ENCODE measurements at places on chromosomes 4 and X.

DNA sequence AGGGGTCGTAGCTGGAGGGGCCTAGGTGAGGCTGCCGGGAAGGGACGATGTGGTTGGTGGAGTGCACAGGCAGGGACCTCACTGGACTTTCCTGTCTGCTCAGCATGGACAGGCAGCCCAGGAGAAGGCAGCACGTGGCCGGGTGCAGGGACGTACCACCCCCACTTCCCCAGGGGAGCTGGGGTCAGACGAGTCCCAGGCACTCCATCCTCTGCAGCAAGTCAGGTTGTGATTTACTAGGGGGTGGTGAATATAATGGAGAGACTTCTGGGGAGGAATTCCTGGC lies 1.5 kb upstream of the CTBP1 start:
- DNase-seq = no peak

DNA sequence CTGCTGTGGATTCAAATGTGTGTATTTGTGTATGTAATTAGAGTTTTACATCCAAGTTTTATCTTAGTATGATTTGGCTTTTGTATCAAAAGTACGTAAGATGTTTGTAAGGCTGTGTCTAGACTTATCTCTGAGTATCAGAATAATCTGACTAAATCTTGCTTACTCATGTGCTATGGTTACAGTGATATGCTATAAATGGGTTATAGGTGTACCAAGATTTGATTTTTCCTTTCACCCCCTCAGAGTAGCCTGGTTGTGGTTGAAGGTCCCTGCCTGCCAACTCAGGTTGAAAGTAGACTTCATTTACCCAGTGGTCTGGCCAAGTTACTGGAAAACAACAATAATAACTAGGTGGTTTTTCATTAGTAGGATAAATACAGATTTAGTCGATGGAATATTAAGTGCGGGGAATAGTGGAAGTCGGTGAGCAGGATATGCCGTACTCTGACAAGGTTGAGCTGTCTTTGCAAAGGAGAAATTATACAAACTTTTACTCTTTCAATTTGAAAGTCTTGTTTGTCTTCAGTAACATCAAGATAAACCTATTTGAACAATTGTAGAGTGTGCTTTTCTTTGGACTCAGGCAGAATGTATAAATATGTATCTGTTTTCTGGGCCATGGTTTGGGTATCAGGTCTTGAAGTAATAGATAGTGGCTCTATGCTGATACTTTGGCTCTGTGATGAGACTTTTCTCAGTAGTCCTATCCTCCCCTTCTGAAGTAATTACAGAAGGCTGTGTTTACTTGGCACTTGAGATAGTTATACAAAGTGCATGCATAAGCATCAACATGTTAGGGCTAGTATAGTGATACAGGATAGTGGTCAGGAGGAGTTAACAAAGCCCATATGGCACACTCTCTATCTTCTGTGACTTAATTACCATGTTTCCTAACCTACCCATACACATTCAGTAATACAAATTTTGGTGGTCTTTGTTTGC lies 23.7 kb downstream of the BMP2K start:
- DNase-seq = no peak

GRCh38 chr4:108031427-108032083 lies 41.9 kb downstream of the HADH start:
- DNase-seq = no peak

- no peak for DNase-seq
These were observed 1443.4 kb downstream of the ARAP2 start for GRCh38 chr4:34800953-34801352.

DNA sequence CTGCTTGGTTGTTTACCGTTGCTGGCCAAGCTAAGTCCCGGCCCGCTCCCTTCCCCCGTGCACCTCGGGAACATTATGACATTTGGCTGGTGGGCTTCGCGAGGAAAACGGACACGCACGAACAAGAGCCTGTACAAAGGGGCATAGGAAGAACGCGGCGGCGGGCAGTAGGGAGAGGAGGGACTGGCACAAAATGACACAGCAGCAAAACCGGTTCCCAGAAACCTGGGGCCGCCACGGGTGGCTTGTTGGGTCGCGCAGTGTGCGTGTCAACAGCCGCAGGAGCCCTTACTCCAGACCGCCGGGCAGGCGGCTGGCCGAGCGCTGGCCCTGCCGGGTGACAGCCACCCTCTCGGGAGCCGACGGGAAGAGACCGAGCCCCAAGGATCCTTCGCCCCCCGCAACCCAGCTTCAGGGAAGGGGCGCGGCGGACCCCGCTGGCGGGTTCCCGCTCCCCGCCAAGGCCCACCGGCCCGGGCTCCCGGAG lies 1.6 kb upstream of the LIN54 start:
- no peak for DNase-seq

DNA sequence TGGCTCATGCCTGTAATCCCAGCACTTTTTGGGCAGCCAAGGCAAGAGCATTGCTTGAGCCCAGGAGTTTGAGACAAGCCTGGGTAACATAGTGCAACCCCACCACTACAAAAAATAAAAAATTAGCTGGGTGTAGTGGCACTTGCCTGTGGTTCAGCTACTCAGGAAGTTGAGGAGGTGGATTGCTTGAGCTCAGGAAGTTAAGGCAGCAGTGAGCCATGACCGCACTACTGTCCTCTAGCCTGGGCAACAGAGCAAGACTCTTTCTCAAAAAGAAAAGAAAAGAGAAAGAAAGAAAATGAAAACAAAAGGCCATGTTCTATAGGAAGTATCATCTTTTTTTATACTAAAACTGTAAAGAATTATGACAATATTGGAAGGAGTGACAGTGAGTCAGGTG lies 38.5 kb downstream of the NEK1 start:
- DNase-seq = no peak

DNA sequence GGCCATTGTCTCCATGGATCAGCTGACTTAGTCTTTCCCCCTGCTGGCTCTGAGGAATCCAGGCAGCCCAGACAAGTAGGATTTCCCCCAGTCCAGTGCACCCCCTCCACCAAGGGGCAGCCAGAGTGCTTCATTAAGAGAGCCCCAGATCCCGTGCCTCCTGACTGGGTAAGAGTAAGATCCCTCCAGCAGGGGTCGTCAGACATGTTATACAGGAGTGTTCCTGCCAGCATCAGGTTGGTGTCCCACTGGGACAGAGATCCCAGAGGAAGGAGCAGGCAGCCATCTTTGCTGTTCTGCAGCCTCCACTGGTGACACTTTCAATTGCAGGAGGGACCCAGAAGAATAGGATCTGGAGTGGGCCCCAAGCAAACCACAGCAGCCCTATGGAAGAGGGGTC lies 29.0 kb upstream of the INPP4B start:
- DNase-seq = no peak

DNA sequence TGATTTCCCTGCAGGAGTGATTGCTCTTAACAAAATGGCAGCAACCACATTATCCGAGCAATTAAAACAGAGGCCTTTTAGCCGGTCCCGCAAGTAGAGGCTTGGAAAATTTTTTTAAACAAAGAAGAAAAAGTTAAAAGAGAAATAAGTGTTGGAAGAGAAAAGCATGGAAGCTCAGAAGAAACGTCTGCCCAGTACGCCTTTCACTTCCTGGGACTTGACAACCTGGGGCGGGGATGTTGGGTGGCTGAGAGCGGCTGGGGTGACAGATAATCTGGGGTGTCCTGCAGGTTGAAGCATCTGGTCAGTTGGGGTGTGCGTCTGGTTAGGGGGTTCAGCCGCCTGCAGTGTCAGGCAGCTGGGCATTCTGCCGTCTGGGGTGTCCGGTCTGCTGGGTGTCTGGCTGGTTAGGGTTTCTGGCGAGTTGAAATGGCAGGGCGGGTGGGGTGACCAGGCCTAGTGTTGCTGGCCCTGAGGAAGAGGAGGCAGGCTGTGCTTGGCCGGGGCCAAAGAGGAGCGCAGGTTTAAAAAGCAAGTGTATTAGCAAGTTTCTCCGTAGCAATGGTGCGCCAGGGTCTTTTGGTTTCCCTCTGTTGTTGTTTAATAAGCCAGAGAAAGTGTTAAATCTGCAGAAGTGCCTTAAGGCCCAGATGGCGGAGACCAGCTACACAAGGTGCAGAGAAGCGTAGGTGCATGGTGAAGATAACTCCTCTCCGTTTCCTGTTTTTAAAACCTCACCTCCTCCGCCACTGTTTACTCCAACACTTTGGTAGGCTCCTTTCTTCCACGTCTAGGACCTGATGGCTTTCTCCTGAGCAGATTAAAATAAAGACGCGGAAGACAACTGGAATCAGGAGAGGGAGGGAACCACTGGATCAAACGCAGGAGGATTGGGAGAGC lies 5.6 kb downstream of the HAND2 start:
- DNase-seq = no peak

DNA sequence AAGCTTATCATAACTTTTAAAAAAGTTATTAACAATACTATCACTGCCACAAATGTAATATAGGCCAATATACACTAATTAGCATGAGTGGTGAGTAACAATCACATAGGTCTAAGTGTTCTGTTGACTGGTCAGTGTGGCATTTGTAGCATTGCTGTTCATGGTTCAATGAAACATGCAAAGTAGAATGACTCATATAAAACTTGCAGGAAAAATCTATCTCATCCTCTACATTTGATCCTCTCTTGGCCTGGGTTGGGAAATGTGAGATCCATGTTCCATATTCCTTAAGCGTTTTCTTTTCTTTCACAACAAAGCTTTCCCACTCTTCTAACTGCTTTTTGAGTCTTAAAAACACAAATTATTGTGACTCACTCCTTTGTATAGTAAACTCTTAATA lies 1418.7 kb downstream of the FSTL5 start:
- DNase-seq = no peak

GRCh38 chr4:52202931-52203330 lies 151.8 kb downstream of the SPATA18 start:
- no peak for DNase-seq

DNA sequence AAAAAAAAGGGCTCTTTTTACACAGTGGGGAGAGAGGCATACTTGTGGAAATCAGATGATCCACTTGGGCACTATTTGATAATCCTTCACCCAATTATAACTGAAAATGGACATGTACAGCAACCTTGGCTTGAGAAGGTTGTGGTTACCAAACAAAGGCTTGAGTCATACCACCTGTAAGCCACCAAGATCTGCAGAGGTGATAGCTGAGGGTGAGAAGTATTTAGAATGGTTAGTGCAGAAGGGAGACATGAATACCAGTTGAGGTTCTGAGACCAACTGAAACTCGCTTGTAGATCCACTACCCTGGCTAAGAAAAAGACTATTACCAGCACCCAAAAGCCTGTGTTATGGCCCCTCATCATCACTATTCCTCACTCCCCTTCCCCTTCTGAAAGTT lies 614.0 kb downstream of the STIM2 start:
- no peak for DNase-seq

GRCh38 chrX:136221851-136222513 lies 29.2 kb downstream of the MAP7D3 start:
- no peak for DNase-seq

DNA sequence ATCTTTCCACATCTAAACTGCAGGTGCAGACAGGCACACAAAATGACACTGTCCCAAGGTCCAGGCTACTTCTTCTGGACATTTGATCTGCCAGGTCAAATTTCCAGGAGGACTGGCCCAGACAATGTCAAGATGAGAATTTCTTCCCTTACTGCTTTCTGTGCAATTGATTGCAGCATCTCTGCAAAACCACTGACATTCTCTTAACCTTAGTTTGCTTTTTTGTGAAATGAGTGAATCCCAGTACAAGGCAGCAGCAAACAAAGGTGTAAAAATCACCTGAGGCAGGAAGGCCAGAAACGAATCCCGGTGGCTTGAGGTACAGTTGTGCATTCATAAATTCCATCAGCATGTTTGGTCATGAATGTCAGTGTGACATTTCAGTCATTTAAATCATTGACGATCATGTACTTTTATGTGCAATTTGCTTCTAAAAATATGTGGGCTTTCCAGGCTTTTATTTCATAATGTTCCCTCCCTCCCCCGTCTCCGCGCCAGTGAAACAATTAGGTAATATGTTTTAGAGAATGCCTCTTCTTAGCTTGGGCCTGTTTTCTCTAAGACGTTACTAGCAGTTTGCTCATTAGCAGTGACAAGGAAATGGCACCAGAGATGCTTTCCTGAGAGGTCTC lies 39.1 kb downstream of the NHS start:
- DNase-seq = no peak

DNA sequence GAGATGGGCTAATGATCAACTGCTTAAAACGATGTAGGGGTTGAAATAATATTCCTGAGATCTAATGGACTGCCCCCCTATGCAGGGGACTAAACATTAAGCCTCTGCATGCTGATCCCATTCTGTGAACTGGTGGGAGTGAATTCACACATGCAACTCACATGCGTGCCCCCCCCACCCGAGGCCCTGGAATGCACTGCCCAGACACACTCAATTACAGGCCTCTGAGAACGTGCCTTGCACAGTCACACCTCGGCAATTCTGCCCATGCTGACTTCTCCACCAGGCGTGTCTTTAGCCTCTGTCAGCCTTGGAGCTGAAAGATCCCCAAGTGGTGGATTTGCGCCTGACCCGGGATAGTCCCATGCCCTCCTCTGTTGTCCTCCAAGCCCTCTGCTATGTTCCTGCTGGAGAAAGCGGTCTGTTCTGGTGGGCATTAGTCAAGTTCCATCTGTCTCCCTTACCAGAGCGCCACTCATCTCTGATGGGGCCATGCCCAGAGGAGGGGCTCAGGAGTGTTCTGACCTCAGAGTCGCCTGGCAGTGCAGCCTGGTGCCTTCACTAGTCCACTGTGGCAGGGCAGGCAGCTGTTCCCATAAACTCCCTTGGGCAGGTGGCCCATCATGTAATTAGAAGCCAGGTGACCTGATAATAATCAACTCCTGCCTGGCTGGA lies 86.5 kb downstream of the DRD5 start:
- DNase-seq = no peak

- no peak for DNase-seq
These were observed 1.1 kb downstream of the TKTL1 start for GRCh38 chrX:154296731-154297130.

- no peak for DNase-seq
These were observed 4.2 kb upstream of the PYURF start for GRCh38 chr4:88527787-88528186.

DNA sequence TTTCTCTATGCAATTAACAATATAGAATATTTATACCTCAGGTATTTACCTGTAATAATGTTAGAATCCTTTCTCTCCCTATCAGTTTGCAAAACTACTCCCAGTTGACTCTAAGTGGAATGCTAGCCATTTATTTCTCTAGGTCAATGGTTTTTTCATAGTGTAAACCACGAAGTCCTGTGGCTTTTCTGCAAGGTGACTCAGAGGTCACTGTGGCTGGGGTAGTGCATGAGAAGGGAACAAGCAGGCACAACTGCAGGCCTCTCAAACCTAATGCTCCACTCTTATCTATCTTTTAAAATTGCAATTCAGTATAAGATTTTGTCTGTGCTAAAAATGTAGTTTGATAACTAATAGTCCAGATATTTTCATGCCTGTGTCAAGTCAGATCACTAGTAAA lies 159.4 kb downstream of the ANTXR2 start:
- no peak for DNase-seq

DNA sequence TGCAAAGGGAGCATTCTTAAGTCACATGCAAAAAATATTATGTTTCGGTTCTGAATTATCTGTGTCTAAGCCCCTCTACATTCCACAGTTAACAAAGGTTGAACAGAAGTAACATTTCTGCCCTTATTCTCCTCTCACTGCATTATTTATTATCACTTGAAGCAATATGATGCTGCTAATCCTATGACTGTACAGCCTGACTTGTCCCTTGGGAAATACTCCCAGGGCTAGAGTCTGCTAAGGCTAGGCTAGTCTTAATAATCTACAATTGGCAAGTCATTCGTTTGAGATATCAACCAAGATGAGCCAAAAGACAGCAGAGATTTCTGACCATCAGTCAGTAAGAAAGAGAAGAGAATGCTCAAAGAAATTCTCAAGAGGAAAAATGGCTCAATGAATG lies 226.9 kb upstream of the HCCS start:
- no peak for DNase-seq

- DNase-seq = no peak
These were observed 154.5 kb upstream of the SLC4A4 start for GRCh38 chr4:71184195-71184781.
